ENCODE measurements at places on chromosomes 7 and 10. TPM values are rescaled to one million over a fixed set of nuclear protein-coding genes. Genes with fewer than 3 reads are reported as not detected.
A peak's percentile ranks its signal among the peaks of the same experiment; 100 is the strongest.

DNA sequence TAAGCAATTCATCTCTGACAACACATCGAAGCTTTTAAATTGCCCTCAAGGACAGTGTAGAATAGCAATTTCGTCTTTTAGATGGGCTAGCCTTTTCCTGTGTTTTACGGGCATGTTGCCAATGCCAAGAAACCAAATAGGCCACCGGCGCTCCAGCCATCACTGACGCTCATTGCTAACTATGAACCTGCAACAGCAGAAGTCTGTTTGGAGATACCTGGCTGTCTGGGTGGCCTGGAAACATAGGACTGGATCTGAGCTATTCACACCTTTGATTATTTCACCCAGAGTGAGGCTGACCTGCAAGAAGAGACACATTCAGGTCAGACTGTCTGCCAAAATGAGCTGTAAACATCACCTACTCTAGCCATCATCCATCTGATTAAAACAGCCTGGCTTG lies 12.0 kb downstream of the KPNA7 start:
- no peak overlapping the region for H3K27ac ChIP-seq
- no peaks in the 10 kb centered on the region for H3K36me3 ChIP-seq
- DNase-seq: no peak
- H3K27me3 ChIP-seq: no peaks in the 10 kb centered on the region
- H3K4me1 ChIP-seq: no peaks in the 10 kb centered on the region

- H3K4me3 ChIP-seq: no peak overlapping the region
- no peaks in the 10 kb centered on the region for H3K4me1 ChIP-seq
- H3K27me3 ChIP-seq: no peaks in the 10 kb centered on the region
- DNase-seq: no peak
These were observed 36.5 kb downstream of the C10orf71 start for GRCh38 chr10:49335364-49335972.

DNA sequence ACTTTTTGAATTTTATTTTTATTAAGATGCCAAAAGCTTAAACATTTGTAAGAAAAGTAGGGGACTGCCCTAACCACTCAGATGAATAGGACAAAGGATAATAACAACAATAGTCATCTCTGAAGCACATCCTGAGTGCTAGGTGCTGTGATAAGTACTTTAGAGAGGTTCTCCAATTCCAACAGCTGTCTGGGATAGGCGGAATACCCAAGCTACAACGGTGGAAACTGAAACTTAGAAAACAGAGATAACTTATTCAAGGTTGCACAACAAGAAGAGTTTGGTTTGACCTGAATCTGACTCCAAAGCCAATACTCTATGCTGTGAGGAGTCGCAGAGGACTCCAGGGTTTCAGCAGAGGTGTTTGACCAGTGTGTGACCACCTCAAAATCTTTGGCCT lies 2.0 kb downstream of the RTKN2 start:
- no peak overlapping the region for H3K27ac ChIP-seq
- peak overlapping the region; percentile 90 for H3K4me3 ChIP-seq
- peaks cover 7% of the 10 kb centered on the region for H3K4me1 ChIP-seq
- H3K36me3 ChIP-seq: peaks cover 2% of the 10 kb centered on the region
- H3K27me3 ChIP-seq: no peaks in the 10 kb centered on the region
- DNase-seq: no peak

DNA sequence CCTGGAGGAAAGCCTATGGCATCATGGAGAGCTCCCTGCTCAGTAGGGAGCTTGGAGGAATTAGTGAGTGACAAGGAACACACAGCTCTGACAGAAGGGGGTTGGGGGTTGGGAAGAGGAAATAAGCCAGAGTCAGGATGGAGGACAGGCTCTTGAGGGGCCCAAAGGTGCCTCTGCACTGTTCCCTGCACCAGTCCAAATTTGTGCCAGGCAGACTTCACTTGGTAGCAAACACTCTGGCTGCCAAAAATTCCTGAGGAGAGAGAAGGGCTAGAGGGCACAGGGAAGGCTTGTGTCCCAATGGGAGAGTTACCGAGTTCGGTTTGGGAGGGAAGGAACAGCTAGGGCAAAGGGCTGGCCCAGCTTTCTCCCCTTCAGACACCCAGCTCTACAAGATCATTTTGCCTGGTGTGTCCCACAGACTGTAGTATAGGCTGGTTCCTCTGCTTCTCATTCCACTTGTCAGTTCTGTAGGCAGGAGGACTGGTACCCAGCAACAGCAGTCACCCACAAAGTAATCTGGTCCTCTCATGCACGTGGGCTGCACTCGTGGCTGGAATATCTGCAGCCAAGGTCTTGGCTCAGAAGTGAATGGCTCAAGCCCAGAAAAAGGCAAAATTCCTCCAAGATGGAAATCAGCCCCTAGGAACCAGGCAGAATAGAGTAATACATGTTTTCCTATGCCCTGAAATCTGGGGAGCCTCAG lies 8.0 kb upstream of the KCNIP2 start:
- no peak overlapping the region for H3K4me3 ChIP-seq
- H3K4me1 ChIP-seq: no peaks in the 10 kb centered on the region
- H3K36me3 ChIP-seq: no peaks in the 10 kb centered on the region
- no peak for DNase-seq
- H3K27me3 ChIP-seq: no peaks in the 10 kb centered on the region
- H3K27ac ChIP-seq: no peak overlapping the region

DNA sequence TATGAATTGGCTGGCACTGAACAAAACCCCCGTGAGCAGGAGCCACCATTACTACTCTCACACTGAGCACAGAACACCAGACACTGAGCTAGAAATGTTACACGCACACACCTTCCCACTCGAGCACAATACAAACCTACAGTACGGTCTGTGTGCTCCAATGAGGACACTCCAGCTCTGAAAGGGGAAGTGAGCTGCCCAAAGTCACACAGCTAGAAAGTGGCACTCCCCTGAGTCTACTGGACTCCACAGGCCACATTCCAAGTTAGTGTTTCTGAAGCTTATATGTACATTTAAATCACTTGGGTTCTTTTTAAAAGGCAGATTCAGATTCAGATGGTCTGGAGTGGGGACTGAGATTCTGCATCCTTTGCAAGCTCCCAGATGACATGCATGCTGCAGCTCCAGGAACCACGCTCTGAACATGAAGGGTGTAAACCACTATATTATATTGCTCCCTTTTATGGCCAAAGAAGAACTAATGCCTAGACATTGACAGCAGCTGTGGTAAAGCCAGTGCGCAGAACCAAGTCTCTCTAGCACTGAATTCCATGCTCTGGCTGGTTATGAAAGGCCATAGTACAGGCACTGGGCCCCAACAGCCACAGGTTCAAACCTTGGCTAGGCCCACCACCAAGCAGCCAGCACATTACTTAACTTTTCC lies 77.1 kb downstream of the FRMPD2 start:
- H3K36me3 ChIP-seq: no peaks in the 10 kb centered on the region
- H3K4me3 ChIP-seq: no peak overlapping the region
- no peaks in the 10 kb centered on the region for H3K4me1 ChIP-seq
- no peak overlapping the region for H3K27ac ChIP-seq
- DNase-seq: no peak
- H3K27me3 ChIP-seq: no peaks in the 10 kb centered on the region

- H3K36me3 ChIP-seq: no peaks in the 10 kb centered on the region
- H3K4me1 ChIP-seq: no peaks in the 10 kb centered on the region
- no peak overlapping the region for H3K4me3 ChIP-seq
These were observed 27.5 kb downstream of the HOXA1 start for GRCh38 chr7:27068259-27068658.

DNA sequence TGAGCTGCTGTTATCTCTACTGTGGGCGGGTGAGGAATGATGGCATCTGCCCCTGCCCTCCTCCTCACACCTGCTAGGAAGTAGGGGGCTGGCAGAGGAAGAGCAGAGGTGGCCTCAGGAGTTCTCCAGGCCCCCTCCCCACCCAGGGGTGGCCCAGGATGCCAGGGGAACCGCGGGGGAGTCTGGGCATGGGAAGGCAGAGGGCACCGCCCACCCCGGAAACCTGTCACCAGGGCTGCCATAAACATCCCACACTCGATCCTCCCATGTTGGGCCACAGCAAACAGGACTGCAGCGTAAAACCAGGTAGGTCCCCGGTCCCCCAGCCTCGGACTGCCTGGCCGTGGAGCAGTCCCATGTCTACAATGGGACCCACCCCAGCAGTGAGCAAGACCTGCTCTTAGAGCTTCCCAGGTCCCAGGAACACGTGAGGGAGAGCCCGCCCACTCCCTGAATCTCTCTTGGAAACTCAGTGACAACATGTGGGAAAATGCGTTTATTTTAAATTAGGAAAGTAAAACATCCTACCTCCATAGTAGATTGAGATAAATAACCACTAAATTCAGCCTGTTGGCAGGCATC lies 23.4 kb downstream of the EBF3 start:
- no peaks in the 10 kb centered on the region for H3K27me3 ChIP-seq
- DNase-seq: no peak
- H3K4me1 ChIP-seq: no peaks in the 10 kb centered on the region
- no peak overlapping the region for H3K4me3 ChIP-seq
- H3K27ac ChIP-seq: no peak overlapping the region

GRCh38 chr10:14740684-14741247 lies 33.9 kb downstream of the FAM107B start:
- no peak overlapping the region for H3K4me3 ChIP-seq
- DNase-seq: no peak
- H3K27me3 ChIP-seq: no peaks in the 10 kb centered on the region
- no peak overlapping the region for H3K27ac ChIP-seq
- no peaks in the 10 kb centered on the region for H3K36me3 ChIP-seq

DNA sequence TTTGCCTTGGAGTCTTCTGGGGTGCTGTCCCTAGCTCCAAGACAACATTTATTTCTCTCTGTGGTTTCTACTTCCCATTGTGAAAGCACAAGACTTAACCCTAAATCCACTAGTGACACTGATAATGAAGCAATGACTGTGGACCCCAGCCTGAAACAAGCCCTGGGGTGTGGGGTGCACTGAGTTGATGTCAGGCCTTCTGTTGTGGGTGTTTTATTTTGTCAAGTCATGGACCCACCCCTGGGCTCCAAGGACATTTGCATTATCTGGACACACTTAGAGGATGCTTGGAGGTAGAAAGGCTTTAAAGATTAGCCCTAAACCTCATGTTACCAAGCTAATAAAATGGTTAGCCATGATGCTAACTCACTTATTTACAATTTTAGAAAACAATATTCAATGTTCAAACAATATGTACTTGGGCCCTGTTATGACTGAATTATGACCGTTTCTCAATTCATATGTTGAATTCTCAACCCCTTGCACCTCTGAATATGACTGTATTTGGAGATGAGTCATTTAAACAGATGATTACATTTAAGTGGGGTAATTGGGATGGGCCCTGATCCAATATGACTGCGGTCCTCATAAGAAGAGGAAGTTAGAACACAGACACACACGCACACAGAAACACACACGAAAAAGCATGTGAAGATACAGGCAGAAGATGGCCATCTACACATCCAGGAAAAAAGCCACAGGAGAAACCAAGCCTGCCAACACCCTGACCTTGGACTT lies 137.2 kb upstream of the IGFBP3 start:
- no peaks in the 10 kb centered on the region for H3K4me1 ChIP-seq
- no peak overlapping the region for H3K27ac ChIP-seq
- no peak for DNase-seq
- no peak overlapping the region for H3K4me3 ChIP-seq
- H3K36me3 ChIP-seq: no peaks in the 10 kb centered on the region
- no peaks in the 10 kb centered on the region for H3K27me3 ChIP-seq

DNA sequence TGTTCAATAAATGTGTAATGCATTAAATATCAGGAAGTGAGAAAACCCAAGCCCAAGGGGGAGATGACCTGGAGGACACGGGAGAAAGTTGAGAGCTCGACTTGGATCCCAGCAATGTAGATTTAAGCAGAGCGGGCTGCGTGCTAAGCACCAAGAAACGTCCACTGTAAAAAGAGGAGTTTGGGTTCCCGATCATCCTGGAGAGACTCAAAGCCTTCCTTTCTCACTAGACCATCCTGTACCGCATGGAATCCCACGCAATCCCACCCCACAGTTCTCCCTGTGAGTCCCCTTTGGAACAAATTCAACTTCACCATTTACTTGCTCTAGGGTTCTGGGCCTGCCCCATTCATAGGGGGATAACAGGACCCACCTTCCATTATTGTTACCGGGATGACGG lies 2.4 kb downstream of the TRPV6 start:
- H3K27me3 ChIP-seq: no peaks in the 10 kb centered on the region
- no peak overlapping the region for H3K4me3 ChIP-seq
- H3K4me1 ChIP-seq: no peaks in the 10 kb centered on the region
- peak; percentile 7 for DNase-seq
- H3K27ac ChIP-seq: no peak overlapping the region
- H3K36me3 ChIP-seq: peaks cover 2% of the 10 kb centered on the region

DNA sequence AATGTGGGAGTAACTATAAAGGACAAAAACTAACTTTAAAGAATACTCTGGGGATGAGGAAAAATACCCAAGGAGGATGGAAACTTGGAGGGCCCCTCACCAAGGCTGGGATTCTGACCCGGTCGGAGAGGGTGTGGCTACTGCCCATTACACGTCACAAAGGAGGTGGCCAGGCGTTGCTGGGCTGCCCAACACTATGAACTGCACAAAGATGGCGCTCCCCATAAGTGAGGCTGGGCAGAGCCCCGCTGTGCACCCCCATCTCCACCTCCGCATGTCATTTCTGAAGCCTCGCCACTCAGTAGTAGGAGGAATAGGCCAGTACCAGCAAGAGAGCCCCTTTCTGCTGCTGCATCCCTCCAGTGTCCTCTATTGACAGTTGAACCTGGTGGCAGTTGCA lies 290.1 kb upstream of the ZNF32 start:
- no peaks in the 10 kb centered on the region for H3K4me1 ChIP-seq
- no peak overlapping the region for H3K27ac ChIP-seq
- no peak overlapping the region for H3K4me3 ChIP-seq

- no peak overlapping the region for H3K4me3 ChIP-seq
- no peak for DNase-seq
- peaks cover 37% of the 10 kb centered on the region for H3K36me3 ChIP-seq
- no peaks in the 10 kb centered on the region for H3K4me1 ChIP-seq
- no peak overlapping the region for H3K27ac ChIP-seq
These were observed 32.0 kb downstream of the SFMBT2 start for GRCh38 chr10:7378602-7379403.

- H3K36me3 ChIP-seq: no peaks in the 10 kb centered on the region
- no peak overlapping the region for H3K27ac ChIP-seq
- no peaks in the 10 kb centered on the region for H3K4me1 ChIP-seq
- no peak for DNase-seq
These were observed 309.1 kb downstream of the LRMDA start for GRCh38 chr10:75740541-75740940.

GRCh38 chr7:131151034-131151433 lies 176.6 kb upstream of the MKLN1 start:
- no peak overlapping the region for H3K27ac ChIP-seq
- DNase-seq: no peak
- H3K4me1 ChIP-seq: no peaks in the 10 kb centered on the region
- no peaks in the 10 kb centered on the region for H3K27me3 ChIP-seq
- H3K36me3 ChIP-seq: no peaks in the 10 kb centered on the region
- H3K4me3 ChIP-seq: no peak overlapping the region

DNA sequence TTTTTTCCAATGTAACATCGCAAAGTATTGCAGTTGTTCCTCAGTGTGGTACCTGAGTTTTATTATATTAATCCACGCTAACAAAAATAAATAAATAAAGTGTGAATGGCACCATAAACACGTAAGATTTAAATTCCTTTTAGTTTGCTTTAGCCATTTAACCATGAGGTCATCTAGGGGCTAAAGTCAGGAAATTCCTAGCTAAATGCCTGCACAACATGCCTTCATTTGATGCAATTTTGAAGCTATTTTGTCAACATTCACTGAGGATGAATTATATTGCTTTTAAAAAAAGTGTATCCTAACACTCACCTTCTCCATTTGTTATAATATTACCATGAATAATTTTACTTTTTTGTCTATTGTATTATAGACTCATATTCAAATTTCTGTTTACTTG lies 714.4 kb downstream of the GATA3 start:
- no peaks in the 10 kb centered on the region for H3K36me3 ChIP-seq
- H3K4me3 ChIP-seq: no peak overlapping the region
- DNase-seq: no peak
- H3K27me3 ChIP-seq: no peaks in the 10 kb centered on the region

The EIF5AL1 gene
- 0.35 TPM for total RNA-seq

The RTKN2 gene
- total RNA-seq: 14.5 TPM

The GIMAP4 gene
- not detected for total RNA-seq

The STK31 gene
- total RNA-seq: 0.33 TPM

The CPA2 gene
- total RNA-seq: 0.29 TPM

The CTAGE15 gene
- 1.7 TPM for total RNA-seq
